M059J (cell line): ENCODE measurements at places on chromosomes 2 and 18. TPM values are rescaled to one million over a fixed set of nuclear protein-coding genes. Genes with fewer than 3 reads are reported as not detected.

- DNase-seq, result no peak
These were observed 8.4 kb upstream of the NTSR2 start for GRCh38 chr2:11678306-11678960.

The SYT4 gene
- 0.15 and 0.67 TPM in 2 replicates for total RNA-seq

The IKZF2 gene
- total RNA-seq, result 8.2 and 8.3 TPM in 2 replicates

The SNORC gene
- total RNA-seq, result 0.52 and 0.71 TPM in 2 replicates

GRCh38 chr2:12718015-12718671, 1.4 kb downstream of the TRIB2 start:
- DNase-seq, result peak; percentile 53

The POTEJ gene
- total RNA-seq, result not detected in 2 replicates

The ALPP gene
- 0.59 and 1.5 TPM in 2 replicates for total RNA-seq

DNA sequence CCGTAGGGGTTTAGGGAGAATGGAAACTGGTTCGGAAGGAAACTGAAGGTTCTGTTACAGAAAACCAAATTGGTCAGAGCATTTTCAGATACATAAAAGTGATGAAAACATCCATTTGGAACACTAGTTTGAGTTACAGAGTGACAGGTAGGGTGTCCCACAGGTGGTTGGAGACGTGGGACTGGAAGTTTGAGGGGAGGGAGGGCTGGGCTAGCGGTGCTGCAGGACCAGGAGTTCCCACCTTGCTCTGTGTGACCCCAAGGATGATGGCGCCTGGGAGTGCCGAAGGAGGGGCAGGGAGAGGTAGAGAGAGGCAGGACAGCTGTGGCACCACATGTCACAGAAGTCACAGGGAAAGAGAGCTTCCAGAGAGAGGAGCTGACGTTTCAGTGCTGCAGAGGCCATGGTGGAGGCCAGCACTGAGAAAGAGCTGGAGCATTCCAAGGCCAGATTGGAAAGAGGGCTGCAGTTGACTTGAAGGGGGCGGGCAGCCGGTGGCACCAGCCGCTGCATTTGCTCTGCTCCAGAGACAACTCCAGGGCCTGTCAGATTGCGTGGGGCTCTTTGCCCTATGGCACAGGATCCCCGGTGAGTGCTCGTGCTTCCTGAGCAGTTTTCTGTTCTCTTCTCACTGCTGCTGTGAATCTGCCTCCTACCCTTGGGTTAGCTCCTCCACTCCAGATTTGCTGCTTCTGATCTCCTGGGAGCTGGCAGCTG, 56.2 kb upstream of the FOSL2 start:
- DNase-seq, result no peak

DNA sequence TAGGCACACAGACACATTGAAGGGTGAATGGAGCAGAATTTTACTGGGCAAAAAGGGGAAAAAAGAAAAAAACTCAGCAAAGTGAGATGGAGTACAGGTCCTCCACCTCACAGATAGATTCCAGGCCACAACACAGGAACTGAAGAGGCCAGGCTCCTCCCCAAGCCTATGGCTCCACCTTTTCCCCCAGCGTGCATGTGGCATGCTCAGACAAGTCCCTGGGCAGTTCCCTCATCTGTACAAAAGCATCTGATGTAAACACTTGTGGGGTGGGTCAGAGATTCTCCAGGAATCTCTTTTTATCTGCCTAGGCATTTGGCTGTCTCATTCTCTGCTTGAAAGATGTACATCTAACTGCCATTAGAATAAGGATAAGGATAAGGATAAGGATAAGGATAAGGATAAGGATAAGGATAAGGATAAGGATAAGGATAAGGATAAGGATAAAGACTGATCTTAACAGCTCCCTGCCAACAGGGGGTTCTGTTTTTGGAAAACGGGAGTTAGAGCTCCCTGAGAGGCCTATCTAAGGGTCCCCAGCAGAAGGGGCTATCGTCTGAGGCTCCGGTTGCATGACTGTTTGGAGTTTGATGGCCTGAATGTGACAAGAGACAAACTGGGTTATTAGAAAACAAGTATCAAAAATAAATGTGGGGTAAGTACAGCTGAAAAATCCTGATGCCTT, 17.2 kb upstream of the ASXL3 start:
- no peak for DNase-seq

The SERPINB3 gene
- total RNA-seq, result not detected in 2 replicates

- DNase-seq, result no peak
These were observed 109.4 kb downstream of the AOX1 start for GRCh38 chr2:200695191-200695590.

GRCh38 chr2:239729151-239729550, 296.0 kb downstream of the NDUFA10 start:
- no peak for DNase-seq

The DAPL1 gene
- 2.2 TPM in 1 of 2 replicates, not detected in the other for total RNA-seq

DNA sequence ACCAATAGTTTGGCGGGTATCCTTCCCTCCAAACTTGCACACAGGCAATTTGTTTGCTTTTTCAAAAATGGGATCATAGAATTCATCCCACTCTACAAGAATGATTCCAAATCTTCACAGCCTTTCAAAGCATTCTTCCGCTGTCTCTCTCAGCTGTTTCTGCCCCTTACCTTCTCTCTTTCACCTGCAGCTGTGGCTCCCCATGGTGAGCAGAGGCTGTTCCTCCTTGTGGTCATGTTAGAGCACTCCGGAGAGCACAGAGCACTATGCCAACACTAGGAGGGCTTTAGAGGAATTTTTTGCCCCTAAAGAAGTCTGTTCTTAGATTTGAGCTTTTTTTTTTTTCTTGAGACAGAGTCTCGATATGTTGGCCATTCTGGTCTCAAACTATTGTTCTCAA, 30.4 kb downstream of the MTHFD2 start:
- DNase-seq, result no peak

GRCh38 chr2:36536776-36537175, 61.2 kb downstream of the FEZ2 start:
- DNase-seq, result no peak

DNA sequence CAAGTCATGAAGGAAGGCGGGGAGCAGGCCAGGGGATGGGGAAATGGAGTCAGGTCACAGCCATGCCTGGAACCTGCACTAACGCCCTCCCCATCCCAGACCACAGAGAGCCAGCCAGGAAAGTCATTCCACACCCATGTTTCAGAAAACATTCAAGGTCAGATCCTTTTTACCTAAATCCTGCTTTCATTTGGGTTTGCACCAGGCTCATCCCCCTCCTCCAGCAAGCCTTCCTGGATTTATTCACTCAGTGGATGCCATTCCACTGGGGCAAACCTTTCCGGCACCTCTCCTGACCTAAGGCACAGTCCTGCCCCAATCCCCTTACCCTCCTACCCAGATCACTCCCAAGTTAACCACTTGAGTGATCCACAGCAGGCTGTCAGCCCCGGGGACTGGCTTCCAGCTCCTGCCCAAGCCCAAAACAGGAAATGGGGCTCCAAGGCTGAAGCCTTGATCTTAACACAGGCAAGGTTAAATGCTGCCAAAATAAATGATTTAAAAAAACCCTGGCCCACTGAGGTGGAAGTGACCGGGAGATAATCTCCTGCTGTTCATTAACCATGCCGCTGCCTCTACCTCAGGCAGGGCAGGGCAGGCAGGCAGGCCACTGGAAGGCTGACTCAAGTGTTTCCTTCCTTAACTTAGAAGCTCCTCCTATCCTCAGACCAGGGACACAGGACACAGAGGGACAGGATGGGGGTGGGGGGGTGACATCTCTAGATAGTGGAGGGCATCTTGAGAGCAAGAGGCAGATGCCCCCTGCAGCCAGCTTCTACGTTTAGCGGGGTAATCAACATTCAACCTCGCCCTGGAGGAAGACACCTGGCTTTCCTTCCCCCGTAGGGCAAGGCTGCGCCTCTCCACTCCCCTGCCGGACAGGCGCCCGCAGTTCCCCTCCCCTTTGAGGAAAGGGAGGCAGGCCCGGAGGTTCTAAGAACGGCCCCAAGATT, 1.4 kb downstream of the RAB11FIP5 start:
- DNase-seq, result peak; percentile 81

The LOXHD1 gene
- not detected in 2 replicates for total RNA-seq

DNA sequence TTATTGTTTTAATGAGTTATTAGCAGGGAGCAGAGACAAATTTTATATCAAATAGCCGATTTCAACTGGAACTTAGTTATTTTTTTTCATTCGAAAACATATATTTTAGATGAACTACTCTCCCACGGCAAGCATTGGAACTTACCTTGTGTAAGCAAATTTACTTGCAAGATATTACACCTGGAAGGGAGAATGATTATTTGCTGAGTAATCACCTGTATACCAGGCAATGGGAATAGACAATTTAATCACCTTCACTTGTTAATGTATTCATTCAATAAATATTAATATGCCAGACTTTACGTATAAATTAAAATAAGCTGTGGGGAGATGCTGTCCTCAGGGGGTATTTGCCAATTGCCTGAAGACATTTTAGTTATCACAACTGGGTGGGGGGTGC, 1069.9 kb upstream of the CHAC2 start:
- no peak for DNase-seq

The NEURL3 gene
- total RNA-seq, result 0.59 and 1.1 TPM in 2 replicates

- peak; percentile 76 for DNase-seq
These were observed 89.3 kb downstream of the CABYR start for GRCh38 chr18:24227977-24228666.

GRCh38 chr2:206217743-206218142, 56.7 kb upstream of the ZDBF2 start:
- DNase-seq, result peak; percentile 43

GRCh38 chr2:224999754-225000153, 42.5 kb downstream of the DOCK10 start:
- DNase-seq, result no peak

The RESP18 gene
- total RNA-seq, result not detected in 2 replicates

- no peak for DNase-seq
These were observed 41.0 kb upstream of the MGAT4A start for GRCh38 chr2:98771721-98772524.

The GKN1 gene
- not detected in 2 replicates for total RNA-seq

DNA sequence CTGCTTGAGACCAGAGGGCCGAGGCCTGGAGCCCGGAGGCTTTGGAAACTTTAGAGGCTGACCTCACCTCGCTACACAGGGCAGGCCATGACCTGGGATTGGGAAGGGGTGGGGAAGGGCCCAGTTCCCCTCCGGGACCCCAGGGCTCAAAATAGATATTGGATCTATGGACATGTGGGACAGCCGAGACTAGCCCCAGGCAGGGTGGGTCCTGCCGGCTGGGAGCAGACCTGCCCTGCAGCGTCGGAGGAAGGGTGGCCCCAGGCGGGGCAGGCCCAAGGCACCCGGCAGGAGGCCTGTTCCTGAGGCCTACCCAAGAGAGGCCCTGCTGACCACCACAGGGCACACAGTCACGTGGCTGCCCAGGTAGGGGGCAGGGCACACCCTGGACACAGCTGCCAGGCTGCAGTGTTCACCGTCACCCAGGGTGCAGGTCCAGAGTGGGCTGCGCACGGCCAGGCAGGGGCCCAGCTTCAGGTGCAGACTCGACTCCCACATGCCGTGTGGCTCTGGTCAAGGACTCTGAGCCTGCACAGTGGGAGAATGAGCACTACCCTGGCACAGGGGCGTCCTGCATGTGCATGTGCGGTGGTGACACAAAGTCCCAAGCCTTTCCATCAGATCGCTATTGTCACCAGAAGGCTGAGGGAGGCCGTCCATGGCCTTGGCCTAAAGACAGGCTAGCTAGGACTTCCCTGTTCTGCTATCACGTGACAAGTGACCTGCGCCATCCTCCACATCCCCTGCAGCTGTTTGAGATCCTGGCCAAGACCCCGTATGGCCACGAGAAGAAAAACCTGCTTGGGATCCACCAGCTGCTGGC, 13.2 kb downstream of the ANO7 start:
- DNase-seq, result no peak
